ENCODE measurements at places on chromosomes 13 and 19.

DNA sequence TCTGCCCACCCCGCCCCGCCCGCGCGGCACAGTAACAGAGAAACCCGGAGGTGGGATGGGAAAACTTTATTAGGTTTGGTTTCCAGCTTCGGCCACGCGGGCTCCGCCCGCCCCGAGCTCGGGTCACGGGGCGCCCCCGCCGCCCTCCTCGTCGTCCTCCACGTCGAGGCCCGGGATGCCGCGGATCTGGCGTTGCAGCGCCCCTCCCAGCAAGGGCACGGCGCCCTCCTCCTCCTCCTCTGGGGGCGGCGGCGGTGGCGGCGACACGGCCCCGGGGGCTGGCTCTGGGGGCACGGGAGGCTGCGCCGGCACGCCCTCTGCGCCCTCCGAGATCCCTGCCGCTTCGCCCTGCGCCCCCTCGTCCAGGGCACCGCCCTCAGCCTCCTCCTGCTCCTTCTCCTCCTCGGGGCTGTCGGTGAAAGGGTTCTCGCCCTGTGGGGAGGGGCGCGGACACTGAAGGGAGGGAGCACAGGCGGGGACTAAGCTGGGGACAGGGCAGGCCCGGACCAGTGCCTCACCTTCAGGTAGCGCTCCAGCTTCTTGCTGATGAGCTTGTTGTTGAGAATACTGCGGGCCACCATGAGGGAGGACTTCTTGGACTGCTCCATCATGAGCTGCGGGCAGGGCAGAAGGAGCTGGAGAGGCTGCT lies 536 bp upstream of the AKAP8 start:
- DNase-seq: no peak

DNA sequence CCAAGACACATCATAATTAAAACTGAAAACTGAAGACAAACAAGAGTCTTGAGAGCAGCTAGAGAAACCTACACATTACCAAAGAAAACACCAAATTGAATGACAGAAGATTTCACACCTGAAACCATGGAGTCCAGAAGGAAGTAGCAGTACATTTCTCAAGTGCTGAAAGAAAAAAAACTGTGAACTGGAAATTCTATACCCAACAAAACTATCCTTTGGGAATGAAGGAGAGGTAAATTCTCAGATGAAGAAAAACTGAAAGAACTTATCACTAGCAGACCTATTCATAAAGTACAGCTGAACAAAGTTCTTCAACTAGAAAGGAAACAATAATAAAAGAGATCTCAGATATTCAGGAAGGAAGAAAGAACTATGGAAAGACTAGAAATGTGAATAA lies 198.7 kb upstream of the ZNF507 start:
- no peak for DNase-seq

DNA sequence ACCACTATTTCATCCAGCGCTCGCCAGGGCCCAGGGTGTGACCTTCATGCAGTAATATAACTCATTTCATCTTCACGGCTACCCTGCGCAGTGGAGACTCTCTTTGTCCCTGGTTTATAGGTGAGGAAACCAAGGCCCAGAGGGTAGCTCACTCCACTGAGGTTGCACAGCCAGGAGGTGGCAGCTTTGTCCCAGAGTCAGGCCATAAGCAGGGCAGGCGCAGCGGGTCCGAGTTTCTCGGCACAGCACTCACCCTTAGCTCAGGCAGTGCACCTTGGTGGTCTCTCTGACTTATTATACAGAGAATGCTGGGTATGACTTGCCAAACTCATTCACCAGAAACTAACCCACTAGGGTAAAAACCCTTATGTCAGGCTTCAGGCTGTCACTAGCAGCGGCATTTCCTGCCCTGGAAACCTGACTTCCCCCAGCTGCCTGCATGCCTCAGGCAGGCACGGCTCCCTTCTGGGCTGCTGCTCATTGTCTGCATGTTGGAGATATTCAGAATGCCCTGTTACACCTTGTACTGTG lies 24.5 kb downstream of the PPP5C start:
- no peak for DNase-seq

- no peak for DNase-seq
Observed at GRCh38 chr19:12111943-12112637, 28.1 kb downstream of the ZNF20 start.

DNA sequence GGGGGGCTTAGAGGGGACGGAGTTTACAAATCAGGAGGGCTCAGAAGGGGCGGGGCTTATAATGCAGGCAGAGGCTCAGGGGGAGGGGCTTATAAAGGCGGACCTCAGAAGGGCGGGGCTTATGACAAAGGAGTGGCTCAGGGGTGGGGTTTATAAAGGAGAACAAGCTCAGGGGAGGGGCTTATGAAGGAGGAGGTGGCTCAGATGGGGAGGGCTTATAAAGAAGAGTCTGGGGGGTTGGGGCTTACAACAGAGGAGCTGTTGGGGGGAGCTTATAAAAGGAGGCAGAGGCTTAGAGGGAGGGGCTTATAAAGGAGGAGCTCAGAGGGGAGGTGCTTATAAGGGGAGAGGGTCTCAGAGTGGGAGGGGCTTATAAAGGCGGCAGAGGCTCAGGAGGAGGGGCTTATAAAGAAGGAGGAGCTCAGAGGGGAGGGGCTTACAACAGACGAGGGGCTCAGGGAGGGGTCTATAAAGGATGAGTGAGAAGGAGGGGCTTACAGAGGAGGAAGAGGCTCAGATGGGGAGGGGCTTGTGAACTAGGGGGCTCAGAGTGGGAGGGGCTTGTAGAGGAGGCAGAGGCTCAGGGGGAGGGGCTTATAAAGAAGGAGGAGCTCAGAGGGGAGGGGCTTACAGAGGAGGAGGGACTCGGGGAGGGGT lies 1.0 kb downstream of the SMIM24 start:
- peak; percentile 71 for DNase-seq

- peak; percentile 76 for DNase-seq
Observed at GRCh38 chr19:49331616-49332055, 3.6 kb upstream of the CD37 start.

- DNase-seq: no peak
Observed at GRCh38 chr13:65593298-65593874, 1636.8 kb downstream of the PCDH9 start.

DNA sequence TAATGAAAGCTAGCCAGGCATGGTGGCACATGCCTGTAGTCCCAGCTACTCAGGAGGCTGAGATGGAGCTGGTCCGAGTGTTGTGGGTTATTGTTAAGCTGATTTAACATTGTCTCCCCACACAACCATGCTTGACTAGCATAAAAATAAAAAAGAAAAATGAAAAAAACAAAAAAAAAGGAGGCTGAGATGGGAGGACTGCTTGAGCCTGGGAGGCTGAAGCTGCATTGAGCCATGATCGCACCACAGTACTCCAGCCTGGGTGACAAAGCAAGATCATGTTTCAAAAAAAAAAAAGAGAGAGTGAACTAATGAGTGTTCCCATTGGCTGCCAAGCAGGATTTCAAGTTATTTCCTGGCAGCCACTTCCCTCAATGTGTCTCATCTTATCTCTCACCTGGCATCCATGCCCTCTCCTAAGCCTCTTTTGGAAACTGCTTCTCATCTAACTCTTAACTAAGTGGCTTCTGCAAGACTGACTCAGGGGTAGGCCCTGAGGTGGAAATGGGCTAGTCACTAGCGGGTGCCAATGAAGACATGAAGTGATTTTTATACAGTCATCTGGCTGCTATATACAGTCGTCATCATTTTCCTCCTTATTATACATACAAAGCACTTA lies 4.9 kb downstream of the THAP8 start:
- DNase-seq: no peak

DNA sequence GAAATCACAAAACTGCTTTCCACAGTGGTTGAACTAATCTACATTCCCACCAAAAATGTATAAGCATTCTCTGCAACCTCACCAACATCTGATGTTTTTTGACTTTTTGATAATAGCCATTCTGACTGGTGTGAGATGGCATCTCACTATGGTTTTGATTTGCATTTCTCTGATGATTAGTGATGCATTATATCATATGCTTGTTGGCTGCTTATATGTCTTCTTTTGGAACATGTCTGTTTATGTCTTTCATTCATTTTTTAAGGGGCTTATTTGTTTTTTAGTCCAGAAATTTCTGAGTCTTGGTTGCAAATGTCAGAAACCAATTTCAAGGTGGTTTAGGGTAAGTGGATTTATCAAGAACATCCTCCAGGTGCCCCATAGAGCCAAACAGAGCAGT lies 484.8 kb upstream of the TSHZ3 start:
- no peak for DNase-seq

DNA sequence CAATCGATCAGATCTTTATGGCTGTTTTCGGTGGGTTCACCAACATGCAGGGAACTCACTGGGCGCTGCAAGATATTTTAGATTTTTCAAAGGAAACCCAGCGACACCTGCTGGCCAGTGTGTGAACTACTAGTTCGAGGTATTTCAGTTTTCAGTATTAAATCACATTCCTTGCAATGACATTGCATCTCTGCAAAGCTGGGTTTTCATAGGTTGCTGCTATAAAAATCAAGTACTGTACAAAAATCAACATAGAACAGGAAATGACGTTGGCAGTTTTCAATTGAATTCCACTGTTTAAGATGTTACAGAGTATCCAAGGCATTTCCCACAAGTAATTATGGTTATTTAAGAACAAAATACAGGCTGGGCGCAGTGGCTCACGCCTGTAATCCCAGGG lies 17.6 kb downstream of the LIG1 start:
- DNase-seq: peak; percentile 70

GRCh38 chr13:78131811-78132210 lies 213.2 kb upstream of the EDNRB start:
- DNase-seq: no peak
